Activated CD4-positive, CD25-positive, alpha-beta regulatory T cell treated with anti-CD3 and anti-CD28 coated beads, Interleukin-2, amount 50 U/mL, for 24 hours (primary cell): ENCODE measurements at places on chromosomes 4 and X.
A peak's percentile ranks its signal among the peaks of the same experiment; 100 is the strongest.

- no peak for ATAC-seq
These were observed 4.5 kb upstream of the WWC2 start for GRCh38 chr4:183094393-183095198.

DNA sequence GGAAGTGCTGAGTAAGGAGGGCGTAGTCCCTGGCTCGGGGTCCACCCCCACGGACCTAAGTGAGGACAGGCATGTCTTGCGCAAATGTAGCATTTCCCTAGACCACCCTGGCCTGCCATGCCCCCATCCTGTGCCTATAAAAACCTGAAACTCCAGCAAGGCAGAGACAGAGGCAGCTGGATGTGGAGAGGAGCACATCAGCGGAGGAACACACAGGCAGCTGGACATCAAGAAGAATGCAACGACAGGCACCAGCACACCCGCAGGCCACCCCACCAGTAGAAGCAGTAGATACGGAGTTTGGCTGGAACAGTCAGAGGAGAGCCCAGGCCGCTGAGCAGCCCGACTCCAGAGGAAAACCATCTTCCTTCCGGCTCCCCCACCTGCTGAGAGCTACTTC is 345.9 kb downstream of the FSTL5 start:
- ATAC-seq = no peak

- ATAC-seq = no peak
These were observed 55.9 kb downstream of the AMOT start for GRCh38 chrX:112784692-112785091.

GRCh38 chr4:7343081-7343655 is 91.6 kb downstream of the PSAPL1 start:
- no peak for ATAC-seq

- ATAC-seq = no peak
These were observed 31.8 kb downstream of the USP11 start for GRCh38 chrX:47264483-47265173.

- no peak for ATAC-seq
These were observed 146.7 kb downstream of the CHIC2 start for GRCh38 chr4:53917729-53918128.

GRCh38 chr4:88104902-88105610 is 53.4 kb downstream of the ABCG2 start:
- no peak for ATAC-seq

DNA sequence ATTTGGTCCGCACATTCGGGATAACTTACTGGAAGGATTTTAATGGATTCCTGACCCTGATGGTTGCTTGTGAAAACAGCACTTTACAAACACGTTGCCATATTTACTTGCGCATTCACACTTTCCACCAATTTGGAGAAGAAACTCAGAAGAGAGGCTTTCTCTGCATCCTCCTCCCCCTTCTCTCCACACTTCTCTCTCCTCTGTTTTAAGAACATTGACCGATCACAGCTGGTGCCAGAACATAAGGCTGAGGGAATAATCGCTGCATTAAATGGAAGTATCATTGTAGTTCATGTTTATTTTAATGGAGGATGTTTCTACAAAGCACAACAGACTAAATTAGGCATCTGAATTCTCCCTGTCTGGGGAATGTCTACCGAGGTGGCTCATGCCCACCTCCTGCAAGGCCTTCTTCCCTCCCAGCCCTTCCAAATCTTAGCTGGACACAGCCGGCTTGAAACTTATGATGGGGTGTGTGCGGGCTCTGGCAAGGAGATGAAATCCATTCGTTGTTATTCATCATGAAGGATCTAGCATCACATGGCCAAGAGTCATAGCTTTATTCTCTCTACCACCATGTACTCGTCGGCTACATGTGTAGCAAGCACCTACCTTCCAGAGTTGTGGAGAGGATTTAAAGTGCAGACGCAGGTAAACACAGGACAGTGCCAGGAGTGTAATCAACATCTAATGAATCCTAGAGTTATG is 204.1 kb downstream of the LDB2 start:
- ATAC-seq = no peak

GRCh38 chr4:139934708-139935195 is 219.2 kb downstream of the MAML3 start:
- ATAC-seq = no peak

DNA sequence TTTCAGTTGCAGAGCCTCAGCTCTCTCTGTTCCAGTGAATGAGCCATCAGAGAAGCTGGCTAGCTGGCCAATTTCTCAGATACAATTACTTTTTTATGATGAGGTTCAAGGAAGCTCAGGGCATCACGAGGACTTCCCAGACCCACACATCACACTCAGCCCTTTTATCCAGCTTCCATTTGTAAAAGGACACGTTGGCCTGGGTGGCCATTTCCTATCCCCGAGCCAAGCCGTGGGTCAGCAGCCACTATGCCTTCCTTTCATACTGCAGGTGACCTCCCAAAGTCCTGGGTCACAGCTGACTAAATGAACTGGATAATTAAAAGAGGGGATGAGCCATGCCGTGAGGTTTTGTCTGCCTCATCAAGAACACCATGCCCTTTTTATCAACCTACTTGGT is 236.9 kb upstream of the PPARGC1A start:
- ATAC-seq = no peak

DNA sequence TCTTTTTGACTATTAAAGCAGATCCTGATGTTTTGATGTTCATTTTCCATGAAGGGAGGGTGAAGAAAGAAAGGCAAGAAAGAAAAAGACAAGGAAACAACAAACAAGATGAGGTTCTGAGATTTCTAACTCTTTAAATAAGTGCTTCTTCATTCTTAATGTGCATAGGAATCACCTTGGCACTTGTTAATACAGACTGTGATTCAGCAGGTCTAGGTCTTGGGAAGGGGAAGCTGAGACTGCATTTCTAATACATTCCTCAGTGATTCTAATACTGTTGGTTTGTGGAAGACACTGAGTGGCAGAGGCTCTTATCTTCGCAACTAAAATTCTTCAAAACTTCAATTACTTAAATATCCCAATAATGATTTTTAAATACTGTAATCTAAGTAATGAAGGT is 95.2 kb upstream of the NAP1L5 start:
- no peak for ATAC-seq

GRCh38 chr4:177214935-177215334 is 94.7 kb upstream of the NEIL3 start:
- ATAC-seq = peak; percentile 41

GRCh38 chr4:37070041-37070440 is 174.5 kb upstream of the NWD2 start:
- no peak for ATAC-seq

- ATAC-seq = no peak
These were observed 4.6 kb downstream of the RASSF6 start for GRCh38 chr4:73615613-73616012.

- no peak for ATAC-seq
These were observed 12.3 kb downstream of the ABCD1 start for GRCh38 chrX:153736871-153737441.

- no peak for ATAC-seq
These were observed 207.7 kb upstream of the MID1 start for GRCh38 chrX:10828036-10828435.

- ATAC-seq = no peak
These were observed 109.0 kb downstream of the SHROOM4 start for GRCh38 chrX:50705042-50705441.

GRCh38 chrX:70916754-70917153 is 8.2 kb upstream of the TEX11 start:
- no peak for ATAC-seq

- no peak for ATAC-seq
These were observed 222.4 kb upstream of the ANKRD50 start for GRCh38 chr4:124934916-124935315.

- no peak for ATAC-seq
These were observed 140.1 kb upstream of the SMIM31 start for GRCh38 chr4:164613792-164614191.

DNA sequence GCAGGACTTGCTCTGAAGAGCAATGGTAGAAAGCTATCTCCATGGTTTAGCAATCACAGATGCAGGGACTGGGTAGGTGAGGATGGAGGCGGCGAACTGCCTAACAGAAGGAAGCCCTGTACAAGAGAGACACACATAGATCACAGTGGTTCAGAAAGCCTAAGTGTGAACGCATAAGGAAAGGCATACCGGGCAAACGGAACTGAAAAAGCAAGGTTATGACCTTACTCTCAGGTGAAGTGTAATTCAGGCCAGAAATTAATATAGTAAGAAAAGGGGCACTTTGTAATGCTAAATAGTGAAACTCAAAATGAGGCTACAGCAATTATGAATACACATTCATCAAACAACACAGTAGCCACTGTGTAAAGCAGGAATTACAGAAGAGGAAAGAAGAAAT is 126.6 kb downstream of the PALLD start:
- ATAC-seq = no peak

DNA sequence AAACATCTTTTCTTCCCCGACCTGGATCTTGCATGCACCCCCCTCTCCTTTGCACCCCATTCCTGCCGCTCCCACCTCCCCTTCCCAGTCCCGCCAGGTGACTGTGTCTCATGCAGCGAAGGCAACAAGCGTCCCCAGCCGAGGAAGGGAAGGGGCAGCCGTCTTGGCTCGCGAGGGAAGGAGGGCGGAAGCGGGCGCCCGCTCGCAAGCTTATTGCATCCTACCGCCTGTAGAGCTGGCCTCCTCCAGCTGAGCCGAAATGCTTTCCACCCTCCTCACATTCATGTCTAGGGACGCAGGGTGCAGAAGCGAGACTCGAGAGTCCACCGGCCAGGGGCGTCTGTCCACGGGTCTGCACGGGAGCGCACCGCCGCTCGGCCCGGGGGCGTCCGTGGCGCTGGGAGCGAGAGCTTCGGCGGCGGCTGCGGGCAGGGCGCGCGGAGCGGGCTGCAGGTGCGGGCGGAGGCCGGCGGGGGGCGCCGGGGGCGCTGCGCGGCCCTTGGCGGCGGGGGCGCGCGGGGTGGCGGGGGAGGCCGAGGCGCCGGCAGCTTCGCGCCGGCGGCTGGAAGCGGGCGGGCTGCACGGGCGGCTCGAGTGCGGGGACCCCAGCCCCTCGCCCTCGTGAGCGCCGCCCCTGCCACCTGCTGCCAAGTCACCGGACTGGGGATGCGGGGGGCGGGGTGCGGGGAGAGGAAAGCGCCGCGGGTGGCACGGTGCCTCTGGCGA is at the start of gene KCNIP4:
TSS of gene KCNIP4 (minus strand) at position 426 of the 726 bp plus-strand sequence.
- ATAC-seq = no peak

- no peak for ATAC-seq
These were observed 196.8 kb upstream of the LEF1 start for GRCh38 chr4:108365551-108365950.

GRCh38 chr4:76688619-76689144 is 209.3 kb downstream of the SOWAHB start:
- ATAC-seq = no peak
